GM04503 (cell line): ENCODE measurements at places on chromosomes 4 and X.

- DNase-seq: no peak
Measured at GRCh38 chrX:116236666-116237065, 66.1 kb downstream of the AGTR2 start.

DNA sequence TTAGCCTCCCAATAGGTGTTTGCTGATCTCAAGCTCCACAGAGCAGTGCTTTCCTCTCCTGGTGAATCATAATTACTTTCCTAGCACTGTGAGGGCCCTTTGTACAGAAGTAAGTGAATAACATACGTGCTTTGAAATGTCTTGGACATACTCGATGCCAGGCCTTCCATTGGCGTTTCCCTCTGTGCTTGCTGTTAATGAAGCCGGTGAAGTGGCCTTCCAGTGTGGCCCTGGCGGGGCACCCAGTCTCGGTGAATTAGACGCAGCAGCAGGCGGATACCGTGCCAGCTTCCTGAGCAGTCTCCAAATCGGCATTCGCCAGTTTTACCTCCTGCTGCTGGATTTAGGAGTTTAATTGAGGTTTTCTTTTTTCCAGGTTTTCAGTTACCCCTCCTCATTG, 132.3 kb downstream of the HMX1 start:
- DNase-seq: no peak

- peak; percentile 95 for DNase-seq
Measured at GRCh38 chr4:109921384-109921808, 8.7 kb downstream of the EGF start.

- no peak for DNase-seq
Measured at GRCh38 chr4:57945298-57945697, 835.1 kb upstream of the IGFBP7 start.

- DNase-seq: no peak
Measured at GRCh38 chrX:7266288-7266687, 118.3 kb upstream of the PUDP start.

- no peak for DNase-seq
Measured at GRCh38 chr4:184548316-184548647, 73.9 kb upstream of the IRF2 start.

DNA sequence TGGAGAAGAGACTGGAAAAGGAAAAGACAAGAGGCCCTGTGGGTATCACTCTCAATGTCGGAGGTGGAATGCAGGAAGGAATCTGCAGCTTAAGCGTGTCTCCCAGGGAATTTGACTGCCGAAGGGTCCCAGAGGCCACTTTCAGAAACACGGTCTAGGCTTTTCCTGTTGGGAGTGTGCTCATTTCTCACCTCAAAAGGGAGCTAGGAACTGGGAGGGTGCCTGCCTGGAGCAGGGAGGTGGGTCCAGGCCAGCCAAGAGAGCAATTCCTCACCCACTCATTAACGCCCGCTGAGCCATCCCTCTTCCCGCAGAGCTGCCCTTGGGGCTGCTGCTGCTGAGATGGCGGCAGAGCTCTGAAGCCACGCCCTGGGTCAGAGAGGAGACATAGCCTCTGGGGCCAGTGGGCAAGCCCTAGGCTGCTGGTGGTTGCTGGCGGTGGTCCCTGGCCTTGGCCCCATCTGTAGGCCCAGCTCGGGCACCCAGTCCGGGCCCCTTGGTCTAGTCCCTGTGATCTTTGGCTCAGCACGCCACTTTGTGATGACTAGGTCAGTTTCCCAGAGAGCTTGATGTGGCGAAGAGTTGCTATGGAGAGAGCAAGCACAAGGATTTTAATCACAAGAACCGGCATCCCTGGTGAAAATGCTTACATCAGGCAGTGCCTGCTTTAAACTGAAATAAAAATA, 4.1 kb downstream of the ZNF185 start:
- no peak for DNase-seq

GRCh38 chr4:148515248-148515647, 73.0 kb upstream of the NR3C2 start:
- DNase-seq: no peak

DNA sequence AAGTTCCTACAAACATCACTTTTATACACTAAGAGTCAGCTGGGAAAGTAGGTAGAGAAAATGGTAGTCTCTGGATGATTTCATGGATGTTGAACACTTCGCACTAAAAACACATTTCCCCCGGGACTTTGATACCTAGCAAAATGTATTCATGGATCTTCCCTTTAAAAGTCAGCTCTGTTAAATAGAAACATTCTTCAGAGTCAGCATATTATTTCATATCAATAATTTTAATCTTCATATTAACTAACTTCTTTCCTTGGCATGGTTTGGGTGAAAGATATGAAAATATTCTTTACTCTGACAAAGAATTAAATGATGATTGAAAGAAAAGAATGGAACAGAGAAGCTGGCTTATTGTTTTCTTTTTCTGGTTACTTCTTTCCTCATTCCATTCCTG, 185.5 kb downstream of the NDST4 start:
- no peak for DNase-seq

DNA sequence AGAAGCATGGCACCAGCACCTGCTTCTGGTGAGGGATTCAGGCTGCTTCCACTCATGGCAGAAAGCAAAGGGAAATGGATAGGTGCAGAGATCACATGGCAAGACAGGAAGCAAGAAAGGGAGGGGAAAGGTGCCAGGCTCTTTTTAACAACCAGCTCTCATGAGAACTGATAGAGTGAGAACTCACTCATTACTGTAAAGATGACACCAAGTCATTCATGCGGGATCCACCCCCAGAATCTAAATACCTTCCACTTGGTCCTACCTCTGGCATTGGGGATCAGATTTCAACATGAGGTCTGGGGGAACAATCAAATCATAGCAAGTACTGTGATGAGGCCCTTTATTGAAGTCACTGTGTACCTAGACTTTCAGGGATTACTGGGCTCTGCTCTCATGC, 72.0 kb upstream of the PRDM5 start:
- DNase-seq: no peak
